ENCODE measurements at places on chromosomes 12 and 14. TPM values are rescaled to one million over a fixed set of nuclear protein-coding genes. Genes with fewer than 3 reads are reported as not detected.
A peak's percentile ranks its signal among the peaks of the same experiment; 100 is the strongest.

DNA sequence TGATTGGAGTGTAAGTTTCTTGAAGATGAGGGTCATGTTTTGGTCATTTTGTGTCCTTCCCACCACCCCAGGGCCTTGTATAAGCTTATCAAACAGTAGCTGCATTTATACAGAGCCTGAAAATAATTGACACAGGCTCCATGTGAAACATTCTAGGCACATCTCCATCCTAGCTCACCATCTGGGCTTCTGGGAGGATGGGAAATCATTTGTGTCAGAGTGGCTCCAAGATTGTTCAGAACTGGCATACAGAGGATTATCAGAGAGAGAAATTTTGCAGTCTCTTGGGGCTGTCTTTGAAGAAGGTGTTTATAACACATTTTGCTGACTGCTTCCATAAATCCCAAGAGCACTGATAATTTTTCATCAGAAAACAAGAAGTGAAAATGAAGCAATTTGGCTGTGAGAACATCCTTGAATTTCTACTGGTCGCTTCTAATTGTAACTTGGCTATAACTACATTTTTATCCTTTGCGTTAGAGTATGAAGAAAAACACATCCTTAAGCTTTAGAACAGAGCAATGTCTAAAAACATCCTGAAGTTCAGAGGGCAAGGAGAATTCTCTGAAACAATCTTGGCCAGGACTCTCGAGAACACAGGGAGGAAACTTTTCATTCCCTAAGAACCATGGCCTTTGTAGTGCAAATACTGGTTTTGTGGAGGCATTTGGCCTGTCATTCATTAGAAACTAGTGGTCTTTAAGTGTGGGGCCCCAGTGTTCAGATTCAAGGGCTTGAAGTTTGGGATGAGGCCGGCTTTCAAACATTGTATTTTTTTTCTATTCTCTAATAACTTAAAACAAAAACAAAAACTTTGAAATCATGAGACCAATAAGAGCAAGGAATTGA lies 151.1 kb downstream of the DACT1 start:
- DNase-seq: no peak
- H3K36me3 ChIP-seq: no peaks in the 10 kb centered on the region
- H3K4me3 ChIP-seq: no peak overlapping the region
- H3K27ac ChIP-seq: no peak overlapping the region

- no peaks in the 10 kb centered on the region for H3K27me3 ChIP-seq
- no peak for DNase-seq
- no peak overlapping the region for H3K4me3 ChIP-seq
- no peak overlapping the region for H3K27ac ChIP-seq
- H3K36me3 ChIP-seq: no peaks in the 10 kb centered on the region
Measured at GRCh38 chr12:121062391-121063045, 23.5 kb upstream of the OASL start.

DNA sequence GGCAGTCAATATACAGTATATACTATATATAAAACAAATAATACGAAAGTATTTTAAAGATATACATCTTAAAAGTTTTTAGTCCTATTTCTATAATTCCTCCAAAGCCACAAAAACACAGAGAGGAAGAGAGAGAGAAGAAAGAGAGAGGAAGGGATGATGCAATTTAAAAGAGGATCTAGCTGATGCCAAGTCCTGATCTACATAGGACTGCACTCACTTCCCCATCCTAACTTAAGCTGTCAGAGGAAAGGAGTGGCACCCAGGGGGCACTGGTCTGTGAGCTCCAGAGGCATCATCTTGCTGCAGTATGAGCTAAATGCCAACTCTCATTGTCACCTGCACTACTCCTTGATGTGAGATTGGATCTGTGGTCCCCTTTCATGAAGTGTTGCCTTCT lies 95.8 kb downstream of the C12orf42 start:
- H3K4me3 ChIP-seq: no peak overlapping the region
- DNase-seq: no peak
- no peaks in the 10 kb centered on the region for H3K4me1 ChIP-seq
- no peaks in the 10 kb centered on the region for H3K36me3 ChIP-seq
- no peaks in the 10 kb centered on the region for H3K27me3 ChIP-seq
- no peak overlapping the region for H3K27ac ChIP-seq

DNA sequence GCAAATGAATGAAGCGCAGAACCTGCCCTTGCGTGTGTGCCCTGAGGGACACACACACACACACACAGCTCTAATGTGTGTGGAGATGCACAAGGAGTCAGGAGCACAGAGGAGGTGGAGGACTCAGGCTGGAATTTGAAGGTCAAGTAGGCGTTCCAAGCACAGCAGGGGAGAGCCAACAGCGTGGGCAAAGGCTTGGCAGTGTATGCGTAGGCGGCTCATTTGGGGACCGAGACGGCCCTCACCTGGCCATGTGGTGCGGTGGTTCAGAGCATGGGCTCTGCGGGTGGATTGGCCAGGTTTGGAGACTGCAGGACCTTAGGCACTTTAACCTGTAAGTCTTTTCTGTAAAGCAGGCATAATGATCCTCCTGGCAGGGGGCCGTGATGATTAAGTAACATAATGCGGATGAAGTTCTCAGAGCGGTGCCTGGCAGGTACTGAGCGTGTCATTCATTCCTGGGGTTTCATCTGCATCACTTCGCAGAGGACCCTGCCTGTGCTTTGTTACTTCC lies 69.5 kb upstream of the SLC24A4 start:
- H3K36me3 ChIP-seq: no peaks in the 10 kb centered on the region
- H3K27ac ChIP-seq: no peak overlapping the region
- H3K4me3 ChIP-seq: no peak overlapping the region
- H3K4me1 ChIP-seq: peaks cover 14% of the 10 kb centered on the region

DNA sequence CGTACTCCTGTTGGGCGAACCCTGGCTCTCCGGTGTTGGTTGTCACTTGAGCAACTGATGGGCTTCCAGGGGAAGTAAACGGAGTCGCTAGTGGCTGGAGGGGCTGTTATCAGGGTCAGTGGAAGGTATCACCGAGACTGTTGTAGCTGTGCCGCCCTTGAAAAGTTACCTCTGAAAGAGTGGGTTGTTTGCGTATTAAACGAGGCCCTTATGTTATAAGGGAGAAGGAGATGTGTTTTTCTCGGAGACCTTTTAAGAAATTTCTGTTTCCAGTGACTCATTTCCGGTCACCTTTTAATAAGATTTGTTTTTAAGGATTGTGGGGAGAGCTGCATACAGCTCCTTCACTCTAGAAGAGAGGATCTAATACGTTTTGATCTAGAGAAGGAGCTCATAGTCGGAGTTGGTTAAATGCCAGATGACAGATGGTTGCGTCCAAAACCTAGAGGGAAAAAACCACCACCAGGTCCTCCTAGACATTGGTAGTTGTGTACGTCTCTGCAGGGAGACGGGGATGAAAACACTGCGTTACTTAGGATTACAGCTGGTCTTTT lies 750 bp upstream of the DBX2 start:
- peaks cover 4% of the 10 kb centered on the region for H3K4me1 ChIP-seq
- no peaks in the 10 kb centered on the region for H3K36me3 ChIP-seq
- H3K27me3 ChIP-seq: peaks cover 4% of the 10 kb centered on the region
- DNase-seq: no peak
- no peak overlapping the region for H3K27ac ChIP-seq
- peak overlapping the region; percentile 85 for H3K4me3 ChIP-seq

DNA sequence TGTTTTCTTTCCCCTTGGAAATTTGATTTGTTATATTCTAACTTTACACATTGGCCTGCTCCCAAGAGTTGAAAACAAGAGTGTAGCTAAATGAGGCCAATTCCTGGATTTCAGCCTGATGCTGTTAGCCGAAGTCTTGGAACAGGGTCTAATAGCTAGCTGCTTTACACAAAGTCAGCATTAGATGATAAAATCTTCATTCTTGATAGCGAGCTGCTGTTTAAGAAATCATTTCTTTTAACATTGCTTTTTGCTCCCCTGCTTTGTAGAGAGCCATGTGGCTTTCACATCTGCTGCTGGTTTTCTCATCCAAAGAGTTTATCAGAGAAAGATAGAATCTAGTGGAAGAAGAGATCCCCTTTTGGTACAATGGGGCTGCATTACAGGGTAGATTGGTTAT lies 22.3 kb downstream of the FBXW8 start:
- peaks cover 18% of the 10 kb centered on the region for H3K36me3 ChIP-seq
- H3K27me3 ChIP-seq: no peaks in the 10 kb centered on the region
- no peak overlapping the region for H3K4me3 ChIP-seq

TAS2R8 gene
- not detected for total RNA-seq
